ENCODE measurements at places on chromosomes 1 and 21.

DNA sequence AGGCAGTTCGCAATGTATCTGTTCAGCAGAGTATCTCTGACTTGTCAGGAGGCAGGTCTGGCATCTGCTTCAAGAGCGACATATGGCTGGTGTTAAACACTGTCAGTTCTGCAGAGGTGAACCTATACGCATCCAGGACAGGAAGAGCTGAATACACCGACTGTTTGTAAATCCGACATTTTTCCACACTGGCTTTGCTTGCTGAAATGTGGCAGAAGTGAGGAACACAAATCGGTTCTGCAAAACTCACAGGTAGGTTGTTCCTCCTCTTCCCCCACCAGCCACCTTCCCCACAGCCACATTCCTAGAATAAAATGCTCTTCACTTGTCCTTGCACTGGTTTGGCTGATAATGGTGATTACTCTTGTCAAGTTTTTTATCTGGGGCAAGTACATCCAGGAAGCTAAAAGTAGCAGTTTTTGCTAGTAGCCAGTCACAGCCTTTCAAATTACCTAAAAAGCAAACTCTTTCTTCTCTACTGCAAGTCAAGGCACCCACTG, 289.2 kb downstream of the GRIK1 start:
- DNase-seq = no peak

DNA sequence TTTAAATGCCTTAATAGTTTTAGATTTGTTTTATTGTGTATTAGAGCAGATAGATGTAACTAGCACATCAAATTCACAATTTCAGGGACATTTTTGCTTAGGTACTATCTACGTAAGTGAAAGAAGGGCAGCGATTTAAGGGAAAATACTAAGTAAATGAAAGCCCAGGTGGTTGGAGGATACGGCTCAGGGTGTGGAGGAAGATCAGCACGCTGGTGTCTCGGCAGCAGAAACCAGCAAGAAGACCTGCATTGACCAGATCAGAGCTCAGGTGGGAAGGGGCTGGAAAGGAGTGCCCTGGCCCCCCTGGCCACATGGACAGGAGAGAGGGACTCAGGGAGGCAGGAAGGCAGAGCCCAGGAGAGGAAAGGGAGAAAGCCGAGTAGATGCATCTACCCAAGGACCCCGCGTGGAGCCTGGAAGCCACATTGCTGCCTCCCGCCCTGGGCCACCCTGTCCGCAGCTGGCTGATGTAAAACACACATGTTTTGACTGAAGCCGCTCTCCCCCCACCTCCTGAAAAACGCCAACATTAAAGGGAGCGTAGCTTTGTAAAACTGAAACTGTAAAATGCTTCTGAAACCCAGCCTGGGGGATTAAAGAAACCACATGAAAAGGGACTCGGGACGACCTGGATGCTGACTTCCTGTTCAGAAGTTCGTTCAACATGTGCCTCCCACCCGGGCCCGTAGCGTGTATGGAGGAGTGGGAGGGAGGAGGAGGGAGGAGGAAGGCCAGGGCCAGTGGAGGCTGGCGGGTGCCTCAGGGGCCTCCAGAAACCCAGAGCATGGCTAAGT, 72.6 kb upstream of the TARDBP start:
- peak; percentile 23 for DNase-seq

GRCh38 chr1:209431813-209432442, 151.6 kb upstream of the CAMK1G start:
- DNase-seq = no peak

- DNase-seq = no peak
Observed at GRCh38 chr1:225508538-225509375, 80.9 kb upstream of the LBR start.

- no peak for DNase-seq
Observed at GRCh38 chr1:8763888-8764287, 53.6 kb downstream of the RERE start.

GRCh38 chr21:28124541-28124940, 868.1 kb downstream of the LTN1 start:
- DNase-seq = no peak

GRCh38 chr1:67880056-67880601, 46.9 kb upstream of the GNG12 start:
- no peak for DNase-seq

DNA sequence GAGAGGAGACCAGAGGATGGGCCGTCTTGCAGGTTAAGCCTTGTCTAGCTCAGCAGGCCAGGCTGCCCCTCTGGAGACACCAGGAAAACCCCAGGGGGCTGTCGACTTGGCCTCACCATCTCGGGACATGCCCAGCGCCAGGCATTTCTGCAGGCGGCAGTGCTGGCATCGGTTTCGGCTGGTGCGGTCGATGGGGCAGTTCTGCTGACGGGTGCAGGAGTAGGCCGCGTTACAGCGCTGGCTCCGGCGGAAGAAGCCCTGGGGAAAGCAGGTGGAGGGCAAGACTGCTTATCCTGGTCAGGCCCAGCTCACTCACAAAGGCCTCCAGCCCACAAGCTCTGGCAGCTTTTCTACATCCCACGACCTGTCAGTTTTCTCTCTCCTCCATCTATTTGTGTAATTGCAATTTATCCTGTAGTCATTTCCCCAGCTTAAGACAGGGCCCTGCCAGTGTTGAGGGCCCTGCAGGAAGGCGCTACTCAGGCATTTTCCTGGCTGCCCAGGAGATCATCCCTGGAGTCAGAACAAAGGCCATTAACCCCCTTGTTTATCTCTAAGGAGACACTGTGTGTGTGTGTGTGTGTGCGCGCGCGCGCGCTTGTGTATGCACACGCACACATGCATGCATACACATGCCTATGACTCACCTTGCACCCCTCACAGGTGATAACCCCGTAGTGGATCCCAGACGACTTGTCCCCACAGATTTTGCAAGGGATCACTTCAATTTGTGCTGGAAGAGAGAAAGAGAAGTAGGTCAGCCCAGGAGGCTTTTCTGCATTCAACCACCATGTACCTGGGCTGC, 11.5 kb upstream of the LINGO4 start:
- DNase-seq = no peak

- DNase-seq = no peak
Observed at GRCh38 chr1:32798679-32799416, 18.3 kb downstream of the YARS1 start.

- no peak for DNase-seq
Observed at GRCh38 chr21:38857152-38857825, 51.6 kb downstream of the ETS2 start.

- DNase-seq = no peak
Observed at GRCh38 chr1:20634065-20634593, 871 bp downstream of the PINK1 start.

- no peak for DNase-seq
Observed at GRCh38 chr21:39434950-39435349, 10.6 kb downstream of the LCA5L start.

GRCh38 chr1:7352974-7353373, 418.1 kb upstream of the VAMP3 start:
- DNase-seq = no peak

DNA sequence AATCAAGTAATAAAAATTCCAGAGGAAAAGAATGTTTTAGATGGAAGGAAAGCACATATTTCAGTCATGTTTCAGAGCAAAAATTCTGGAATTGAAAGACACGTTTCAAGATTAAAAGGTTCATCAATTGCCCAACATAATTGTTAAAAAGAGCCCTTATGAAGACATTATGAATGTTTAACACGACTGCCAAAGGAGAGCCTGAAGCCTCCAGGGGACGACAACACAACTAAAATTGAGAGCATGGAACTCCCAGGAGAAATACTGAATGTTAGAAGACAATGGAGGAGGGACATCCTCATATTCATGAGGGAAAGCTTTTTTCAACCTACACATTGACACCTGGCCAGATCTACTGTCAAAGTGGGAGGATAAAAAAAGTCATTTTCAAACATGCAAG, 16.0 kb downstream of the OR2T11 start:
- DNase-seq = peak; percentile 27
